Eye (tissue), 1 donor: ENCODE measurements at places on chromosomes 1 and 21.

DNA sequence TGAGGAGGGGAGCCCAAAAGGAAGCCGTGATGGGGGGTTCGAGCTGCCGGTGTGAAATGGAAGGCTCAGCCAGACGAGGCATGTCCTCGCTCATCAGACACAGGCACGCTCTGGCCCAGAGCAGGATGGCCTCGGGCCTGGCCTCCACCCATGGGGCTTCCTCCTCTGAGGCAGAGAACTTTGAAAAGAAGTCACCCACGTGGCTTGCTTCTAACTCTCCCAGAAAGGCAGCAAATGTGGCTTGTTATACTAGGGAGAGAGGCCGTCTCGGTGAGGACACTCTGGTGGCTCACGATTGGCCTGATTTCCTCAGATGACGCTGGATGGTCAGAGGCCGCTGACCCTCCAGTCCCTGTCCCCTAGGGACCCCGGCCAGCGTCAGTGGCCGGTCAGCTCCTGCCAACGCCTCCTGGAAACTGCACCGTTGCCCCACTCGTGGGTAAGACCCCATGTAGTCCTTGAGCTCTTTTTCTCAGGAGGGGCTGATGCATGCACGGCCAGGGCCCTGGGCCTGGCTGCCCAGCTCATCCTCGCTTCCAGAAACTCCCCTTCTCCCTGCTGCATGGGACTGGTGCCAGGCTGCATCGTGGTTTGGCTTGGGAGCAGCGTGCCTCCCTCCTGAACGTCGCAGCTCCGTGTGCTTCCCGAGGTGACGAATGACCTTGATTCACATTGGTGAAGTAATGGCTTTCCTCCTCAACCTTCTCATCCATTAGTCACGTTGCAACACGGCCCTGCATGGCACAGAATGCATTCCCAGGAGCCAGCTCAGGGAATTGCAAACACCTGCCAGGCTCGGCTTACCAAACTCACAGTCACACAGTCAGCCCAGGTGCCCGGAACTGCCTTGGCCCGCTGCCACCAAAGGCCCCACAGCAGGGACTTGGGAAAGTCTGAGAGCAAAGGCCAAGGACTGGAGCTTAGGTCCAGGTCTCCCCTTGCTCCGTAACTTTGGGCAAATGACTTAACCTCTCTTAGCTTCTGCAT, 58.8 kb downstream of the TOMM20 start:
- no peak for DNase-seq

DNA sequence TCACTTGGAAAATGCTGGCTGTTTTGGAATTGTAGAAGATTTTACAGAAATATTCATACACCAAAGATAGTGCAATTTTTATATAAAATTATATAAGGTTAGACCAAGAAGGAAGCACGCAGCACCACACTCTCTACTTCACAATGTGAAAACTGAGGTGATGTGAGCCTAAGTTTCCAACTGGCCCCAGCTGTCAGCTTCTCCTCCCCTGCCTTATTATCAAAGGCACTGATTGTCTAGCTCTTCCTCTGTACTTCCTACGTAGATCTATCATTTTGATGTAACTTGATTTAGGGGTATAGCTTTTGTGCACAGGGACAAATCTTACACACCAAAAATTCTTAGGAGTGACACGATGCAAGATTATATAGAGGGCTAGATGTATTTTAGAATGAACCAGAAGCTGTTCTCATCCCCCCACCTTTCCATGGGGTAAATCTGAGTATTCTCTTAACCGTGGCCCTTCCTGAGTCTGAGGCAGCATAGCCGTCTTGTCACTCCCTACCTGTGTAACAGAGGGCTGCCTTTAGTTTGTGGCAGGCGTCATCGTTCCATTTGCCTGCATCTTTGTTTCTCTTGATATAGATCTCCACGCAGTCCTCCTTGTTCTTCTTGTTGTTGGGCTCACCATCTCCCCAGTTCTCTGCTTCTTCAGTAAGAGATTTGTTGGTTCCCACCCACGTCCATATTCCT, 3.4 kb downstream of the SELL start:
- no peak for DNase-seq

GRCh38 chr1:93680420-93681100, 1.1 kb downstream of the BCAR3 start:
- DNase-seq = peak; percentile 94

DNA sequence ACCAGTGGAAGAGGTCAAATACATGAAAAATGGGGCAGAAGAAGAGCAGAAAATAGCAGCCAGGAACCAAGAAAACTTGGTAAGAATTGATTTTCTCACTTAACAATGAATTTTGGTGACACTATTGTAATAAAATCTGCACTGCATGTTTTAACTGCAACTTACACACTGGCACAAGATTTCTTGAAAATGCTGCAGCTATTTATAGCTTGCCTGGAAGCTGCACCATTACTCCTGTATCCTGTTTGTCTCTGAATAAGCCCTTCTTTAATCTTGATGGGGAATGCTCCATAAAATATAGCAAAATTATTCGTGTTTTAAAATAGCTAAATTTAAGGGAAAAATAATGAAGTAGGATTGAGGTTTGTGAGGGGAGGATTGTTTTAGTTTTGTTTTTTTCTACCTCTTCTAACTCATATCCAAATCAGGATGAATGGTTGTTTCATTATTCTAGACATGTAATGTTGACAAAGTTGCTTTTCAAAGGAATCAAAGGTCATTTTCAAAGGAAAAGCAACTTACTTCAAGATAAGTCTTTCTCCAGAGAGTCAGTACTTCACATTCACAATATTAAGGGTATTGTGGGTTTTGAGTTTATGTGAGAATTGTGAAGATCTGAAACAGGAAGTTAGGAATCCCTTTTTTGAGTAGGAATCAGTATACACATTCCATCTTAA, 120.9 kb downstream of the C1orf21 start:
- no peak for DNase-seq

- no peak for DNase-seq
Observed at GRCh38 chr1:56430141-56430839, 149.1 kb downstream of the PLPP3 start.
